ENCODE measurements at places on chromosomes 16 and 17. TPM values are rescaled to one million over a fixed set of nuclear protein-coding genes. Genes with fewer than 3 reads are reported as not detected.

The NAGLU gene
- 64.5 TPM for total RNA-seq

The CLDN7 gene
- total RNA-seq, result not detected

The ERI2 gene
- total RNA-seq, result 19.0 TPM

The RASL10B gene
- total RNA-seq, result not detected

The CHRNE gene
- total RNA-seq, result 0.09 TPM

The CACNG5 gene
- not detected for total RNA-seq

The CDIP1 gene
- total RNA-seq, result 0.20 TPM

The DOK4 gene
- total RNA-seq, result 21.9 TPM

The PTX4 gene
- total RNA-seq, result not detected

The TAC4 gene
- not detected for total RNA-seq

The ADGRG3 gene
- total RNA-seq, result not detected

The CCDC182 gene
- not detected for total RNA-seq

The UNC13D gene
- 1.5 TPM for total RNA-seq

The HSD17B2 gene
- not detected for total RNA-seq

The ANKRD40CL gene
- not detected for total RNA-seq

The SMURF2 gene
- 38.6 TPM for total RNA-seq

The CACNA1H gene
- 9.7 TPM for total RNA-seq

The P2RX5 gene
- total RNA-seq, result not detected

The GINS3 gene
- 8.2 TPM for total RNA-seq

The CCL3 gene
- total RNA-seq, result not detected

The MATCAP1 gene
- total RNA-seq, result 25.8 TPM

The JPT1 gene
- 299 TPM for total RNA-seq

The SOCS7 gene
- 14.4 TPM for total RNA-seq

The CRHR1 gene
- total RNA-seq, result 5.1 TPM

The WNT9B gene
- total RNA-seq, result not detected

The IL17C gene
- not detected for total RNA-seq

The PLEKHG4 gene
- 20.5 TPM for total RNA-seq

The DHX38 gene
- 44.9 TPM for total RNA-seq

The IGF2BP1 gene
- total RNA-seq, result 1.2 TPM

The RASD1 gene
- total RNA-seq, result not detected

The HS3ST3B1 gene
- total RNA-seq, result 0.12 TPM

The VASN gene
- 5.5 TPM for total RNA-seq

The AANAT gene
- total RNA-seq, result not detected

The NPIPB13 gene
- total RNA-seq, result 0.78 TPM

The AATK gene
- 0.09 TPM for total RNA-seq

The DBF4B gene
- 15.9 TPM for total RNA-seq

The FTSJ3 gene
- 49.4 TPM for total RNA-seq

The ASPA gene
- total RNA-seq, result not detected
